Activated CD8-positive, alpha-beta memory T cell treated with anti-CD3 and anti-CD28 coated beads for 1 hour (primary cell): ENCODE measurements at places on chromosomes 2 and 18.

DNA sequence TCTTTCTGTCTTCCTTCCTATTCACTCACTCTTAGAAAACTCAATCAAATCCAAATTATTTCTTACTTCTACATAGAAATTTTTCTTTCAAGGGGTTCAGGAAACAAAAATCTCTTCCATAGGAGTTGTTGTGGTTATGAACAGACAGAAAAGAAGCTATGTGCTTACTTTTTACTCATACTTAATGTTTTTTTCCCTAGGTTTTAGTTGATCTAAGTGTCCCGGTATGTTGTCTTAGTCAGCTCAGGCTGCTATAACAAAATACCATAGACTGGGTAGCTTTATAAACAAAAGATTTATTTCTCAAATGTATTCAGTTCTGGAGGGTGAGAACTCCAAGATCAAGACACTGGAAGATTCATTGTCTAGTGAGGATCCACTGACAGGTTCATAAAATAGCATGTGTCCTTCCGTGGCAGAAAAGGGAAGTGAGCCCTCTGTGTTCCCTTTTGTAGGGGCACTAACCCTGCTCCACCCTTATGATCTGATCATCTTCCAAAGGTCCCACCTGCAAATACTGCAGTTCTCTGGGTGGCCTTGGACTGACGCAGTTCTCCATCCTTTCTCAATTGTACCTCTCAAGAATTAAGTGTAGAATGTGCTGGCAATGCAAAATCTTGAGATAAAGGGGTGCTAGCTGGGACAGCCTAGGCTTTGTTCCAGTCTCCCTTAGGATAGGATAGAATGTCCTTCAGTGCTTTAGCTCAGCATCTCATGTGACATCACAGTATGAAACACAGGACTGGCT lies 14.4 kb upstream of the VRK2 start:
- DNase-seq = no peak

DNA sequence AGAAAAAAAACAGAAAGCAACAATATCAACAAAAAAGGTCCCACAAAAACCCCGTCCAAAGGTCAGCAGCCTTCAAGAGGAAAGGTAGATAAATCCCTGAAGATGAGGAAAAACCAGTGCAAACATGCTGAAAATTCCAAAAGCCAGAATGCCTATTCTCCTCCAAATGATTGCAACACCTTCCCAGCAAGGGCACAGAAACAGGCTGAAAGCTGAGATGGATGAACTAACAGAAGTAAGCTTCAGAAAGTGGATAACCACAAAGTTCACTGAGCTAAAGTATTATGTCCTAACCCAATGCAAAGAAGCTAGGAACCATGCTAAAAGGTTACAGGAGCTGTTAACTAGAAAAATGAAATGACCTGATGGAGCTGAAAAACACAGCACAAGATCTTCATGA lies 226.4 kb upstream of the DSEL start:
- no peak for DNase-seq

DNA sequence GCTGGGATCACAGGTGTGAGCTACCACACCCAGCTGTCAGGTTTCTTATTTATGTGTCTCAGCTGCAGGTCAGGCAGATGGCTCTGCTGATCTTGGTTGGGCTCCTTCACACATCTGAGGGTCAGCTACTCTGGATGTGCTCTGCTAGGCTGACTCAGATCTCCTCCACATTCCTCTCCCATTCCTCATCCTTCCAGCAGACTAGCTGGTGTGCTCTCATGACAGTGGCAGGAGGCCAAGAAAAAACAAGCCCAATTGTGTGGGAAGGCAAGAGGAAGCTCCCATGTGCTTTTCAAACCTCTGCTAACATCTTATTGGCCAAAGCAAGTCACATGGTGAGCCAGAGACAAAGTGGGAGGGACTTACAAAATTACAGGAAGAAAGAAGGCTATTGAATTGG lies 11.7 kb upstream of the MSH6 start:
- no peak for DNase-seq

- no peak for DNase-seq
Measured at GRCh38 chr2:215145611-215146010, 7.2 kb upstream of the ABCA12 start.

GRCh38 chr18:79964330-79965118 lies at the start of gene HSBP1L1:
Gene HSBP1L1, plus strand, starts transcription at chr18:79964643. Its CDS starts 93 bp downstream, at chr18:79964736.
- DNase-seq = peak; percentile 55
